Activated CD4-positive, alpha-beta memory T cell treated with anti-CD3 and anti-CD28 coated beads, Interleukin-2, amount 10 ng/mL, durations not matched to agents 7 days and 5 days (primary cell): ENCODE measurements at places on chromosomes 7 and 10. TPM values are rescaled to one million over a fixed set of nuclear protein-coding genes. Genes with fewer than 3 reads are reported as not detected.

Gene FAM185A
- 6.1 TPM for total RNA-seq

Gene EXOC4
- 71.1 TPM for total RNA-seq

GRCh38 chr10:28382525-28383269 is 79.8 kb upstream of the MPP7 start:
- DNase-seq = no peak

DNA sequence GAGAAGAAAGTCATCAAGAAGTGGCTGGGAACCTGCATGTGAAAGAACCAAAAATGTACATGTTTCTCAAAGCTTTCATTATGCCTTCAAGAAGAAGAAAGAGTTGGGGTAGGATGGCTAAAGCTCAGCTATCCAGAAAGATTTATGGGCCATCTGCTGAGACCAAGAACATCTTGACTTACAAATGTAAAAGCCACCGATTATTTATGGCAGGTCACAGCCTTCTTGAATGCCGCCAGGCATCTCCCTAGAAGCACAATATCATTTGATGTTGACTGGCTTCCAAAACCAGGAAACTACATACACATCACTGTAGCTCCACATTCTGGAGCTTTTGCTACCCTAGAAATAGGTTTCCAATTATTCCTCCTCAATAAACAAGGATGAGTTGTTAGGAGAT is 254.2 kb upstream of the AOAH start:
- no peak for DNase-seq

DNA sequence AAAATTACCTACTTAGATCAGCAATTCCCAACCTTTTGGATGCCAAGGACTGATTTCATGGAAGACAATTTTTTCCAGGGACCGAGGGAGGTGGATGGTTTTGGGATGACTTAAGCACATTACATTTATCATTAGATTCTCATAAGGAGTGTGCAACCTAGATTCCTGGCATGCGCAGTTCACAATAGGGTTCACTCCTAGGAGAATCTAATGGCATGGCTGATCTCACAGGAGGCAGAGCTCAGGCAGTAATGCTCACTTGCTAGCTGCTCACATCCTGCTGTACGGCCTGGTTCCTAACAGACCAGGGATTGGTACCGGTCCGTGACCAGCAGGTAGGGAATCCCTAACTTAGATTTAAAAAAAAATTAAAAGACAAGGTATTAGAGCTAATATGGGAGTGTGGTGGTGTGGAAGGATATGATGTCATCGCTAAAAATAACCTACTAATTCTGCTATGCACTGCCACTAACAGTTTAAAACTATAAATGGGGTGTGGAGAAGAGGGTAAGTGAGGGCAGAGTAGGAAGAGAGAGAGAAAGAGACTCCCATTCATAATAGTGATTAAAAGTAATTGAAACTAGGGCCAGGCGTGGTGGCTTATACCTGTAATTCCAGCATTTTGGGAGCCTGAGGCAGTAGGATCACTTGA is 282.7 kb downstream of the BAMBI start:
- no peak for DNase-seq

GRCh38 chr7:50333221-50333651 is 28.7 kb downstream of the IKZF1 start:
- DNase-seq = peak; percentile 65

DNA sequence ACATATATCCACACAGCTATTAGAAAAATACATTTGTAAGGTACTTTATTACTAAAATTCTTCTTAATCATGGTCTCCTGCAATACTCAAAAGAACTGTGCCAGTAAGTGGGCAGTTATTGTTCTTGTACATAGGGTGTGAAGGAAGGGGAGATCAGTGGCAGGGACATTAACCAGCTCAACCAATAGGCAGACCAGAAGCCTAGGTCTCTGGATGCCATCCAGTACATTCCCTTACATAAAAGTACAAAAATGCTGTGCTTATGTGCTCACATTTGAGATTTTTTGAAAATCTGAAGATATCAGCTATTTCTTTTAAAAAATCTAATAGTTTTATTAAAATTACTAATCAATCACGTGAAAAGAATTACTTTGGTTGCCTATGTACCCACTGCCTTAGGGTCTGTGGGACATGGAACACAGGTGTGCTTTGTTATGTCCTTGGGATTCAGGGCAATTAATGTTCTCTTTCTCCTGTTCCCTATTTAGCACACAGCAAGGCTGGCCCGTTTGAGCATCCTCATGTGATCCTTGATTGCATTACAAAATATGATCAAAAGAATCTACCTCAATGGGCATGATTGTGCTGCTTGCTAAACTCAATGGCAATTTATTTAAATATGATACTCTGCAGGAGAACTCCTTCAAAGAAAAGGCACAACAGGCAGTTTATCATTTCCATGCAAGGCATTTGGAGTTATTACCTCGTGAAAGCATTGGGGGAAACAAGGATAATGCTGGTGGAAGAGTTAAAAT is 22.7 kb downstream of the TWIST1 start:
- DNase-seq = no peak

- DNase-seq = no peak
Measured at GRCh38 chr7:90654718-90655427, 58.8 kb downstream of the CDK14 start.

DNA sequence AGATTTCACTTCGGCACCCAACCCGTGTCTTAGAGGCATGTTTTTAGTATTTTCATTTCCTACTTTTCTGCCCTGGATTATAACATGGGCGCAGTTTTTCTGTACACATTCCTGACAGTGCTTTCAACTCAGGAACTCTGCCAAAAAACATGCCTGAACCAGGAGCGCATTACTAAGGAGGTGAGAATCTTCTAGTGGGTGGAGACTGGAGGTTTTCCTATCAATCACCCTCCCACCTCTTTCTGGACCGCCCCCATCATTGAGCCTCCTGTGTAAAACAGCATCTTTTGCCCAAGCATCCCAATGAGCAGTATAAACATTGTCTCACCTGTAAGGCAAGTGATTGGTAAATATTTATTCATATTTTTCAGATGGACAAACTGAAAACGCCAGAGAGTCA is 53.2 kb downstream of the STK17A start:
- no peak for DNase-seq

GRCh38 chr10:12533151-12533550 is 183.8 kb downstream of the CAMK1D start:
- DNase-seq = no peak

DNA sequence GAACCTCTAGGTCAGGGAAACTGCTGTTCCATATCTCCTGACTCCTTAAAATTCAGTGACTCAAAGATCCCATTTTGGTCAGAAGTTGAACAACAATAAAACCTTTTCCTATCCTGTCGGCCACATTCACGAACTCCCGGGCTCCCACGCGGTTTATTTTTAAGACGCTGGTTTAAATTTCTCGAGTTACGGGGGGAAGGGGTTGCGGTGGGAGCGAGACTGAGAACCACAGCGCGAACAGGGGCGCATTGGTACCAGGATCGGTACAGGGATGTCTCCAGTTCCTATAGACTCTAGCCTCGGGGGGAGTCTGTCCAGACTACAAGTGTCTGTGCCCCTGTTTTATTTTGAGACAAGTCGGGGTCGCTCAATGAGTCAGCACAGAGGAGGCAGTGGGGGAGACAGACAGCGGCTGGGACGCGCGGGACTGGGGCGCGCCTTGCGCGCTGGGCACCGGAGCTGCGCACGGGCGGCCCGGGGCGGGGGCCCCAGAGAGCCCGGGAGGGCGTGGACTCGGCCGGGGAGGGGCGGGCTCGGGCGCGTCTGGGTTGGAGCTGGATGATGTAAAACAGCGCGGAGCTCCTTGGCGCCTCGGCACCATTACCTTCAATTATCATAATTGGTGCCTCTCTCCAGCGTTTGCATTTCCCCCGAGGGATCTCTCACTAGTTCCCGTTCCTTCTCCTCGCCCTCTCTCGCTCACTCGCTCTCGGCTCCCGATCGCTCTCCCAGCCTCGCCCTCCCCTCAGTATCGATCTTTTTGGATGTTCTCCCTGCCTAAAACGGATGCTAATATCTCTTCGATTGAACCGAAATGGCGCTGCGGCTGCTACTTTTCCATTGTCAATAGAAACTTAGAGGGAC is 8.7 kb upstream of the BAMBI start:
- peak; percentile 69 for DNase-seq

GRCh38 chr7:36400606-36401005 is 10.9 kb downstream of the ANLN start:
- no peak for DNase-seq

DNA sequence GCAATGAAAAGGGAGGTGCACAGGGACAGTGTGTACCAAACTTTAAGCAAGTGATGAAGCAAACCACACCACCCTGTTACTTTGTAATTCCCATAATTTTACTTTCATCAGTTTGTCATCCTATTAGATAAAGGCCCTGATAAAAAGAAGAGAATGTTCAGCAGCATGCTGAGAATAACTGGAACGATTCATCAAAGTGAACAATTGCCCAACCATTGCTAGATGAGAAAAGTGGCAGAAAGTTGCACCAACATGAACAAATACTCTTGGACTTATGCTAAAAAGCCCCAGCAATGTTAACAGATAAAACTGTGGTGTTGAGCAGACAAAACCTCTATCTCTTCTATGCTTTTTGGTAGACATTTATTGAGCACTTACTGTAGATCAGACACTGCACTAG is 75.5 kb upstream of the PCGF5 start:
- DNase-seq = no peak

GRCh38 chr7:148726385-148726784 is 27.7 kb downstream of the CUL1 start:
- no peak for DNase-seq

DNA sequence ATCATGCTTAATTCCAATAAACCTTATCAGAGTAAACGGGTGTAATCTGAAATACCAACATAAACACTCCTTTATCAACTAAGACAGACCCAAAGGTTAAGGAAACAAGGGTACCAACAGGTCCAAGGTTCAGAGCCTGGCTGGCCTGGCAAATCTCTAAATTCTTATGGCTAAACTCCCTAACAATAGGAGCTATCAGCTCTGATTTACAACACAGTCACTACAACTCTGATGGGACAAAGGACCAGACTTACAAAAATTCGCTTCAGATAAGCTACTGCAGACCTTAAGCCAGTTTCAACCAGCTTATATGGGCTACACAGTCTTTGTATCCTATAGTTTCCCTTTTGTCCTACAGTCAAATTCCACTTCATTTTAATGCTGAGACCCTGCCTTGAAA is 381.9 kb downstream of the ZWINT start:
- DNase-seq = no peak

DNA sequence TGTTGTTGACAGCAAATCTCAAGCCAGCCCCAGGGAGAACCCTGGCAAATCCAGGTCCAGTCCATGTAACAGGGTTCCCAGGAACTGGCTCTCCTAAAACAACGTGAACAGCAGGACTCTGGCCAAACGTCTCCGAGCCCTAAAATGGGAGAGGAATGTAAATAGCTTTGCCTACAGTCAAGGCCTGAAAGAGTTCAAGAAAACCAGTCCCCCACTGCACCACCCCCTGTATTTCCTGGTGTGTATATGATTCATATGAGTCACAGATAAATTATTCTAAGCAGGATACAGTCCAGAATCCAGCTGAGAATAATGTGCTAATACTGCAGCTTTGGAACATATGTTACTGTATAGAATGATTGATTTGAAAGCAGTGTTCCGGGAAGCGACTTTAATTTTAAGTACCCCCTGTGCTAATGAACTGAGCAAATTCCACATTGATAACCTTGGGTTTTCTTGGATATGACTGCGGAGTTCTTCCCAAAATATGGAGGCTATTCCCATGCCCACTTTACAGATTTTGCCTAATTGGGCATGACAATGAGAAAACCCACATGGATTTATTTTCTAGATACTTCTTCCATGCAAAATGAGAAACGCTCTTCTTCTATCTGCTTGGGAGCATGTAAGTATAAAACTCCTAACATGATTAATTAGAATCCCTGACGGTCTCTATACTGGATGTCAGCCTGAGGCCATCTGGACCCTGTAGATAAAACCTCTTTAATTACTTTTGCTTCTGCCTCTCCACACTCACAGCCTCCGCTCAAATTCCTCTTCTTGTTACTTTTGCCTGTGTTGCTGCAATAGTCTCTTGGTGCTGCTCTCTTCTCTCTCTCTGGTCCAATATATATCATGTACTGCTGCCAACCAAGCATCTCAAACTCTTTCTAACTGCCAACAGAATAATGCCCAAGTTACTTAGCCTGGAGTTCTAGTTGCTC is 50.2 kb downstream of the LAMB4 start:
- no peak for DNase-seq

GRCh38 chr7:41738806-41739205 is 35.9 kb upstream of the INHBA start:
- DNase-seq = no peak

DNA sequence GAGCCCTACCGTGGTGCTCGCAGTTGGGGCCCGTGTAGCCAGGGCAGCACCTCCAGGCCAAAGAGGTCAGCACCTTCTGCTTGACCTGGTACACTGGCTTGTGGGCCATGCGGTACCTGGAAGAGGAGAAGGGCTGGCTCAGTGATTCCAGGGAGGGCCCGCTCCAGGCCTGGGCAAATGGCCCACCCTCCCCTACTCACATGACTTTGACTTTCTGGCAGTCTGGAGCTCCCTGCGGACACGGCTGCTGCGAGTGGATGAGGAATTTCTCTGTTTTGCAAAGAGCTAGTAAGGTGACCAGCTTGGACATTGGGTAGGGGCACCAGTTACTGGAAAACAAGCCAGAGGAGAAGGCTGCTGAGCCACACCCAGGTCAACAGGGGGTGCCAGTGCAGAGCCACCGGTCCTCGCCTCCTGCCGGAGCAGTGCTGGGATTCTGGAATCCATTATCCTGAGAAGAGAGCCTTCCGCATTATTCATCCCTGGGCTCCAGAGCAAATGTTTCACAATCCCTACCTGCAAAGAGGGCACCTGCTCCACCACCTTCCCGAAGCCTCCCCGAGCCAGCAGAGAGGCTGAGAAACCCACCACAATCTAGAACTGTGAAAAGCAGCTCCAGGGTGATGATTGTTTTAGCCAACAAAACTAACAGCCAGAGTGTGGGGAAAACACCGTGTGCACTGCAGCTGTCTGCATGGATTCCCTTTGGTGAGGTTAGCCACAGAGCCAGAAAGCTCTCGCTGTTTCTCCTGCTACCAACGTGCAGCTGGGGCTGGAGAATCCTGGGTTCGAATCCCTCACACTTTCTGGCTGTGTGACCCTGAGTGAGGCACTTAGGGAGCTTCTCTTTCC is 11.8 kb downstream of the MMRN2 start:
- no peak for DNase-seq

GRCh38 chr7:43590862-43591557 is 8.1 kb downstream of the STK17A start:
- DNase-seq = peak; percentile 46
